Pancreas (tissue), 10 donors: ENCODE measurements at places on chromosomes 16 and 17. TPM values are rescaled to one million over a fixed set of nuclear protein-coding genes. Genes with fewer than 3 reads are reported as not detected.

GRCh38 chr16:49970797-49971431 is 54.1 kb upstream of the CNEP1R1 start:
- no peaks in the 10 kb centered on the region for H3K4me1 ChIP-seq
- H3K36me3 ChIP-seq, result no peaks in the 10 kb centered on the region
- H3K27ac ChIP-seq, result no peak overlapping the region
- no peak for DNase-seq
- peaks cover 3% of the 10 kb centered on the region for H3K27me3 ChIP-seq

- no peak for DNase-seq
- H3K27me3 ChIP-seq, result no peaks in the 10 kb centered on the region
- no peaks in the 10 kb centered on the region for H3K36me3 ChIP-seq
- no peak overlapping the region for H3K4me3 ChIP-seq
- no peaks in the 10 kb centered on the region for H3K4me1 ChIP-seq
Measured at GRCh38 chr17:6570731-6571451, 14.5 kb upstream of the PITPNM3 start.

DNA sequence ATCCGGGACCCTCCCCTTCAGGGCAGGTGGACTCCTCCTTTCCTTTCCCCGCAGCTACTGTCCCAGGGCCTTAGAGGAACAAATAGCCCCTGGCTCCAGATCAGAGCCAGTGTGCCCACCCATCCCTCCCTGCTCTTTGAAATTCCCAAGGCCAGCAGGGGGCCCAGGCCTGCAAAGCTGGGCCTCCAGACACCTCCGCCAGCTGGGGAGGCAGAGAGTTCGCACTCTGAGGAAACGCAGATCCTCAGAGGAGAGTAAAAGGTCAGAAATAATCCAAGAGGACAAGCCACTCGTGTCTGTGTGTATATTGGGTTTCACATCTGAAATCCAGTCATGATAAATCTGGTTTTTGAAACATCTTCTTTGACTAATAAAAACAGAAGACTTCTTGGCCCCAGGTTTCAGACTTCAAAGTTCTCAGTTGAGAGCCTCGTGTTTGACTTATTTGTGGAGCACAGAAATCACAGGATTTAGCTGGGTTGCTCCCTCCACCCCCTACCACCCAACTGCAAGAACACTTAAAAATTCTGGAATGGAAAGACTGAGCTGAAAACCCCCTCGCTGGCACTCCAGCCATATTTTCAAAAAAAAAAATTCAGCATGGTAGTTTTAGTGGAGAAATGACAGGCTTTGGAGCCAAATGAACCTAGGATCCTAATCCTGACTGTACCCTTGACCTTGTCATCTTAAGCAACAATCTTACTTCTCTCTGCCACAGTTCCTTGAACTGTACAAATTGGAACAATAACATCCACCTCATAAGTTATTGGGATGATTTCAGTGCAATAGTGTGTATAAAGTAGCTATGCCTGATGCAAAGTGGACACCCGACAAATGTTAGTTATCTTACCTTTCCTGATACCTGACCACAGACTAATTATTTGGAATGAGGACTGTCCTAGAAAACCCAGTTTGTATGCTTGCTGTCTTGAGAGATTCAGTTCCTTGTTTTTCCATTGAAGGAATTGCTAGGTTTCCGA is 44.5 kb upstream of the TBX2 start:
- no peaks in the 10 kb centered on the region for H3K27me3 ChIP-seq
- DNase-seq, result no peak
- no peak overlapping the region for H3K4me3 ChIP-seq
- H3K27ac ChIP-seq, result no peak overlapping the region
- H3K36me3 ChIP-seq, result no peaks in the 10 kb centered on the region
- H3K4me1 ChIP-seq, result no peaks in the 10 kb centered on the region

GRCh38 chr16:22075776-22076175 is 16.6 kb upstream of the VWA3A start:
- H3K27me3 ChIP-seq, result no peaks in the 10 kb centered on the region
- no peak for DNase-seq
- H3K27ac ChIP-seq, result no peak overlapping the region
- no peaks in the 10 kb centered on the region for H3K4me1 ChIP-seq

Gene PLEKHH3
- total RNA-seq, result 31.0 TPM
